Fibroblast of gingiva (primary cell): ENCODE measurements at places on chromosomes 7 and 10.

GRCh38 chr7:139582671-139583155 is 59.2 kb downstream of the CLEC2L start:
- DNase-seq = no peak

DNA sequence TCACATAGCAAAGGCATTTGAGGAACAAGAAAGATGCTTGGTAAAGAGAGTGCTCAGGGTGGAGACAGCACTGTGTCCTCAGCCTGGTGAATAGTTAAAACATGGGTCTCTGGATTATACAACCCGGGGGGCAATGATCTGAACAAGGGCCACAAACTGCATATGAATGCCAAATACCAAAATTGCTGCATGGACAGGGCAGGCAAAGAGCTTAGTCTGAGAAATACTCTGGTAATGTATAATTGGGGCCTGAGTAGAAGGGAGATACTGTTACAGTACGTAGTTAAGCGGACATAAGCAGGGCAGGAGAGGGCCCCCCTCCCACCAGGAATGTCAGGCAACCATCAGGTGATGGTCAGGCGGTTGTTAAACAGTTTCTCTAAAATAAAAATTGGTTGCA is 99.3 kb upstream of the CDK1 start:
- no peak for DNase-seq

DNA sequence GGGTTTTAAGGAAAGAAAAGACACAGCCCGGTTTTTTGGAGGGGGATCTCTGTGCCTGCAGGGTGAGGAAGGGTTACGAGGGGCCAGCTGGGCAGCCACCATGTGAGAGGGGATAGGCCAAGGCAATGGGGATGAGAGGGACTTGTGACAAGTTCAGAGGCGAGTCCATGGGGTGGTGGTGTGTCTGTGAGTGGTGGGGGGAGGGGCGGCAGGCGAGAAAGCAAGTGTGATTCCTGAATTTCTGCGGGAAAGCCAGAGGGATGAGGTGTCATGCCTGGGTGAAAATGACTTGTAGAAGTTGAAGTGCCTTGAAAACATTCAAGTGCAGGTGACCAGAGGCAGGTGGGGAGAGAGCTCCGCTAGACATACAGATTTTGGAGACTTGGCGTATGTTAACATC is 61.0 kb upstream of the RNF32 start:
- DNase-seq = no peak

DNA sequence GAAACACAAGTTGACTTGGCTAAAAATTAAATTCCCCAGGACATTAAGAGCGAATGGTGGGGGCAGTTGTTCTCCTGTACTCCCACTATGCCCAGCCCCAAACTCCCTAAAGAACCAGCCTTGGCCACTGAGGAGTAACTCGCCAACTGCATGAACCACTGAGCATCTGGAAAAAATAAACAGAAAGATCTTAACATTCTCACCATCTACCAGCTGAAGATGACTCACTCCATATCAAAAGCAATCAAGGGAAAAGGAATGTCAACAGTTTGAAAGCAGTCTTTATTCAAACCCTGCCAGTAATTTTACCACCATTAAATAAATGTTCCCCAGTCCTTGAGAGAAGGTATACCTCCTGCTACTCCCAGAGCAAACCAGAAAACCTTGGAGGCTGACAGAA is 45.4 kb downstream of the CTTNBP2 start:
- DNase-seq = peak; percentile 72

DNA sequence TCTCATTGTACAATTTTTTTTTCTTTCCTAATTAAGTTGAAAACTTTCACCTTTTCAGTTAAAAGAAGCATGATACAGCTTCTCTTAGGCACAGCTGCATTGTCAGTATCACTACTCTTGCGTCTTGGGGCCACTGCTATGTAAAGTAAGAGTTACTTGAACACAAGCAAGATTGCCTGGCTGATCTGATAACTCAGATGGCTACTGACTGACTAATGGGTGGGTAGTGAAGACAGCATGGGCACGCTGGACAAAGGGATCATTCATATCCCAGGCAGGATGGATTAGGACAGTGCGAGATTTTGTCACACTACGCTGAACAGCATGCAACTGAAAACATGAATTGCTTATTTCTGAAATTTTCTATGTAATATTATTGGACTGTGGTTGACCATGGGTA is 11.6 kb upstream of the ADAMTS14 start:
- no peak for DNase-seq

GRCh38 chr10:26479766-26480492 is 41.8 kb downstream of the APBB1IP start:
- DNase-seq = no peak
